Hepatocyte (in vitro differentiated cells): ENCODE measurements at places on chromosomes 3 and 15. TPM values are rescaled to one million over a fixed set of nuclear protein-coding genes. Genes with fewer than 3 reads are reported as not detected.

Gene TICRR
- total RNA-seq, result 1.3 and 2.3 TPM in 2 replicates

Gene VIPR1
- total RNA-seq, result 12.2 and 19.2 TPM in 2 replicates

Gene ECE2
- not detected in 2 replicates for total RNA-seq

DNA sequence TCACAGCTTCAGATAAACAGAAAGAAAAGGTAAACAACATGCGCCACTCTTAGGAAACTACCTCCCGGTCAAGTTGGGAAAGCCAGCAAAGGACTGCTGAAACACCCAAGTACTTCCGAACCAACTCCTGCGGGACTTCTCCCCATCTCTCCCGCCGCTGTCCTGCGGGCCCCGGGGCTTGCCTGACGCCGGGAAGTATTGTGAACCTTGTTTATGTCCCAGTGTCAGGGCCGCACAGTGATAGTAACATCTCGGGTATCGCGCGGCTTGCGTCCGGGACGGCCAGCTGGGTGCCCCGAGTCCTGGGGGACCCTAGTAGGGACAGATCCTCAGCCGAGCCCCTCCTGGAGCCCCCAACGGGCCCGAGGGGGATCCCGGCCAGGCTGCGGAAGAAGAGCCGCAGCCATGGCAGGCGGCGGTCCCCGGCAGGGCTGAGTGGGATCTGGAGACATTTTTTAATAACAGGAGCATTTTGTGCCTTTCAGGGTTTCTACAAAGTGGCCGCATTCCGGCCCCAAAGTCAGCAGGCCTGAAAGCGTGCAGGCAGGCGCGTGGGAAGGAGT lies 756 bp downstream of the CLPX start:
- DNase-seq, result peak; percentile 71

- DNase-seq, result peak; percentile 46
Observed at GRCh38 chr15:31265090-31265870, 61.4 kb upstream of the KLF13 start.

DNA sequence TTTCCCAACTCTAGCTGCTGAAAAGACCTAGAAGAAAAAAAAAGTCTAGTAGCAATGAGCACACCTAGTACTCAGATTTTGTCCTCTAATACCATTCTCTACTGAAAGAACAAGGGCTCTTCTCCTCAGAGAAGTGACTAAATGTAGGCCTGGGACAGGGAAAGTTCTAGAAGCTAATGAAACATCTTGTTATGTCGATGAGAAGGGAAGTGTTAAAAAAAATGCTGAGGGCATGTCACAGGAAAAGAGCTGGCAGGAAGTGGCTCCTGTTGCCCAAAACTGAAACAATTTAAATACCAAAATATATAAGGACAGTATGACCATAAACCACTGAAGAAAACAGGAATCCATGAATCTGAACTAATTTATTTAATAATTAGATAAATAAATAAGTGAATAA lies 581.4 kb upstream of the TBL1XR1 start:
- DNase-seq, result no peak

- peak; percentile 31 for DNase-seq
Observed at GRCh38 chr15:45703670-45704328, 69.0 kb downstream of the SQOR start.

- DNase-seq, result no peak
Observed at GRCh38 chr15:26679927-26680326, 92.9 kb downstream of the GABRB3 start.

DNA sequence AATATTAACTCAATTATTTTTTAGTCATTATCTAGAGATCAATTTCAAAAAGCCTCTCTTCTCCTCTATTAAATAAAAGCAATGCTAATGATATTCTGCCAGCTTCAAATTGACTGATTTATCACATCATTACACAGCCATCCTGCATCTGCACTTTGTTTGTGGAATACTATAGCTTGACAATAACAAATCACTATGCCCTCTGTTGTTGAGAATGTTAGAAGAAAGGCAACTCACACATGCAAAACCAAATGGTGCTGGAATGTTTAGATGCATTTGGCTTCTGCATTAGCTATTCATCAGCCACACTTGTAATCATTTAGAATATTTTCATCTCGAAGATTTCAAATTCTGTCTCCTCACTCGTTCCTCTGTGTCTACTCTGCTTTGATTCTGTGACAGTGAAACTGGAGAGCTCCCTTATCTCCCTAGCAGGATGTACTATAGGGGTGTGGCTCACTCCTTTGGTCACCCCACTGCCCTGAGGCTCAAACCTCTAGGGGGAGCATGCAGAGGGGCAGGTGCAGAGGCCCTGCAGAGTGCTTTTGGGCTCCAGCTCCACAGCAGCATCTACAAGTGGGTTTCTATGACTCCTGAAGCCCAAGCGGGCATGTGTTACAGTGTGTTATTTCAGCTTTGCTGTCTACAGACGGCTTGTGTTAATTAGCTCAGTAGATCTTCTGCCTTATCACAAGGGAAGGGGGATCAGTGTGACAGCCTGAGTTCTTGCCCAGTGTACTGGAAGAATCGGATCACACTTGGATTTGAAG lies 454.1 kb upstream of the BCHE start:
- peak; percentile 4 for DNase-seq
